ENCODE measurements at places on chromosomes 7 and 10. TPM values are rescaled to one million over a fixed set of nuclear protein-coding genes. Genes with fewer than 3 reads are reported as not detected.

DNA sequence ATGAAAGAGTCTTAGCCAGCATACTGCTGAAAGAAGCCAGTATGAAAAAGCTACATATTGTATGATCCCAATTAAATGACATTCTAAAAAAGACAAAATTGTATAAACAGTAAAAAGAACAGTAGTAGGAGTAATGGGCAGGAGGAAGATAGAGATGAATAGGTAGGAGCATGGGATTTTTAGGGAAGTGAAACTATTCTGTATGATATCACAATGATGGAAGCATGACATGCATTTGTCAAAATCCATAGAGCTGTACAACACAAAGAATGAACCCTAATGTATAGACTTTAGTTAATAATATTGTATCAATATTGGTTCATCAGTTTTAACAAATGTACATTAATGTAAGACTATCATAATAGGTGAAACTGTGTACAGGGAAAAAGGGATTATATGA is 147.9 kb downstream of the IMMP2L start:
- no peak for DNase-seq

TEX47 gene
- total RNA-seq: not detected

AEBP1 gene
- total RNA-seq: not detected

MKI67 gene
- total RNA-seq: 29.0 TPM

GDF2 gene
- total RNA-seq: not detected

C10orf90 gene
- total RNA-seq: 0.57 TPM

- no peak for DNase-seq
Measured at GRCh38 chr7:39978230-39978934, 28.3 kb downstream of the CDK13 start.

AOC1 gene
- not detected for total RNA-seq

DKK1 gene
- 1,320 TPM for total RNA-seq

ANKRD61 gene
- not detected for total RNA-seq

NEURL1 gene
- total RNA-seq: not detected

GRCh38 chr10:62778125-62778524 is 26.4 kb upstream of the ADO start:
- DNase-seq: no peak

Data from A172 (cell line).